ENCODE measurements at places on chromosomes 2 and 18.

DNA sequence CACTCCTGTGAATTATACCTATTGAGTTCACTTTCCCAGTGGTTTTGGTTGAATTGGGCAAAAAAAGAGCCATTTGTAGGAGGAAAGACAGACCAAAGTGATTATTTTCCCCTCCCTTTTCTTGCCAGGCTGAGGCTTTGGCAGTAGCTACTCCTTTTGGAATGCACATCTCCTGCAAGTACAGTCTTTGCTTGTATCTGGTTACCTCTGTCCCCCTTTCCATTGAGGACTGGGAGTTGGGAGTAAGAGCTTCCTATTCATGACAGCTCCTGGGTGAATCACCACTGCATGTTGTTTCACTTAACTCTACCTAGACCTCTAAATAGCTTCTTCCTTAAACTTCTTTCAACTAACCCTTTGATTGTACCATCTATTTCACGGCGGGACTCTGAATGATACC is 695.3 kb upstream of the ZNF804A start:
- no peak for DNase-seq

DNA sequence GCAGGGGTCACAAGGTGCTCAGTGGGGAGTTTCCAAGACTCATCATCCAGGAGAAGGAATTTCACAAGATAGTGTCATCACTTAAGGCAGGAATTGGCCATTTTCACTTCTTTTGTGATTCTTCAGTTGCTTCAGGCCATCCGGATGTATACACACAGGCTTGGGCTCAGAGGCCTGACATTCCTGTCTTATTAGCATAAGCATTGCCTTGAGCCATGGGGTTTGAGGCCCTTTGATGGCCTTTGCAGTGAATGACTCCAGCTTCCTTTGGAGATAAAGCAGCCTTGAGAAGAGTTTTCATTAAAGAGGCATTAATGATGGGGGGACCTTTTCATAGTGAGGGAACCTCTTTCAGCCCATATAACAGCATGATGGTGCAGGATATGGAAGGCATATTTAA is 366.0 kb upstream of the CNTNAP5 start:
- no peak for DNase-seq

DNA sequence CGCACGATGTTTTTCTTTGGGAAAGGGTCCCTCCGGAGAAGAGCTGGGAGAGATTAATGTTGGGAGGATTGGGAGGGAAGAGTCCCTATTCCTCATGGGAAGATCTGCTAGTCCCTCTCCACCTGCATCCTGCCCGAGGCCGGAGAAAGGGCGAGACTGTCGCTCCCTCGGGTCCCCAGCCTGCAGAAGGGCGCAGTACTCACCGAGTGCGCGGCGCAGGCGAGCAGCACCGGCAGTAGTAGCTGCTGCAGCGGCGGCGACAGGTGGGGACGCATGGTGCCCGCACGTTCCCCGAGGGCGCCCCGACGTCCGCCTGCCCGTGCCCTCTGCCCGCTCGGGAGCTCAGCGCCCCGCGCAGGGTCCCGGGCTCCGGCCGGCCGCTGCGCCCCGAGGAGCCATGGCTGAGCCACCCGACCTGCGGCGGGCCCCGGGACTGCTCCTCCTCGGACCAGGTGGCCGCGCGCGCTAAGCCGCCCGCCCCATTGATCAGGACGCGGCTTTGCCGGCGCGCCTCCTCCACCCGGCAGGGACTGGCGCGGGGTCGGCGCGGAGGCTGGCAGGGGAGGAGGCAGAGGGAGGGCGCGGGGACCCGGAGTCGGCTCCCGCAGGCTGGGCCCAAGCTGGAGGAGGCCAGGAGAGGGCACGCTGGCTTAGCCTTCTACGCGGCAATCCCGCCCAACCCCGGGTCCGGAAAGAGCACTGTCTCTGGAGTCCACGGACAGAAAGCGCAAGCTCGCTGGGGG is at the start of gene SCTR:
SCTR (minus strand) TSS at position 532 of the 743 bp plus-strand sequence; CDS start at position 275, 257 bp downstream.
- DNase-seq: no peak

GRCh38 chr2:7557376-7557775 is 640.2 kb downstream of the RNF144A start:
- no peak for DNase-seq

DNA sequence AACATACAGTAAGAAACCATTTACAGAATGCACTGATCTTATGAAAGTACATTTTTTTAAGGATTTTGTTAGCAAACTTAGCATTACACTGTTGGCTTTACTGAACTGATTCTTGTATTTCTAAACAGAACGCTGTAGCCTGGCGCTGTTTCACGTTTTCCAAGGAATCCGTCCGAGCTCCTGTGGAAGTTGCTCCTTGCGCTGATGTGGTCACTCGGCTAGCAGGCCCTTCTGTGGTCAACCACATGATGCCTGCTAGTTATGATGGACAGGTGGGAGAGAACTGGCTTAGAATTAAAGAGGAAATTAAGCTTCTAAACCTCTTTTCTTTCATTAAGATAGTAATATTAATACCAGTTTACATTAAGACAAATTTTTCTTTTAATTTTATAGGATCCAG is 76.8 kb downstream of the CEP192 start:
- DNase-seq: no peak

DNA sequence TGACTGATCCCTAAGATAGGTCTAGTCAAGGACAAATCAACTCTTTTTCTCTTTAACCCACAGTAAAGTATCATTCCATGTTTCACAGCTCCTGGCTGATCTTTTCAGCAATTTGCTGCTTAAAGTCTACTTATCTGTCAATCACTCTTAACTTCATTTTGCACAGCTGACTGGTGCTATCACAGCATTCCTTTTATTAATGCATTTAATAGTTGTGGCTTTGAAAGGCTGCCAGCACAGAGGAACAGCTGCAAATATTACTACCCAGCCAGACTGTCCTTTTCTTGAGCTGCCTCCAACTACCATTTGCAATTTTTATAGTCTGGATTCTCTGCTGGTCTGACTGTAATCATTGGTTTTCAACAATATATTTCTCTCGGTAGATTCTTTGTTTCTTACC is 303.5 kb downstream of the STK39 start:
- no peak for DNase-seq

- DNase-seq: no peak
These were observed 17.5 kb upstream of the ACVR1 start for GRCh38 chr2:157893611-157894010.

DNA sequence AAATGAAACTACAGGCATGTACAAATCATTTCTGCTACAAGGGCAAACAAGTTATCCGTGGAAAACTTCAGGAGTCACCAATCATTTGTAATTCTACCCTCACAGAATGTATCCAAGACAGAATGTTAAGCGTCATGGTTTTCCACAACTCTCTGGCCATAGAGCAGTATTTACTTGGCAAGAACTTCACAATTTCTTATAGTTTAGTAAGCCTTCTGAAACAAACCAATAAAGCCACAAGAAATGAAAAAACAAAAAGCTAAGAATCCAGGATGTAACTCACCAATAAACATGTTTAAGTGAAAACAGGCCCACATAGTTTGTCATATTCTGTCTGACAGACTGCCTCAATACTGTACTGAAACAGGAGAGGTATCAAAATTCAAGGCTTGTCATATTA is 70.3 kb downstream of the LNPK start:
- no peak for DNase-seq

- no peak for DNase-seq
These were observed 28.2 kb downstream of the SIX2 start for GRCh38 chr2:44980751-44981713.

DNA sequence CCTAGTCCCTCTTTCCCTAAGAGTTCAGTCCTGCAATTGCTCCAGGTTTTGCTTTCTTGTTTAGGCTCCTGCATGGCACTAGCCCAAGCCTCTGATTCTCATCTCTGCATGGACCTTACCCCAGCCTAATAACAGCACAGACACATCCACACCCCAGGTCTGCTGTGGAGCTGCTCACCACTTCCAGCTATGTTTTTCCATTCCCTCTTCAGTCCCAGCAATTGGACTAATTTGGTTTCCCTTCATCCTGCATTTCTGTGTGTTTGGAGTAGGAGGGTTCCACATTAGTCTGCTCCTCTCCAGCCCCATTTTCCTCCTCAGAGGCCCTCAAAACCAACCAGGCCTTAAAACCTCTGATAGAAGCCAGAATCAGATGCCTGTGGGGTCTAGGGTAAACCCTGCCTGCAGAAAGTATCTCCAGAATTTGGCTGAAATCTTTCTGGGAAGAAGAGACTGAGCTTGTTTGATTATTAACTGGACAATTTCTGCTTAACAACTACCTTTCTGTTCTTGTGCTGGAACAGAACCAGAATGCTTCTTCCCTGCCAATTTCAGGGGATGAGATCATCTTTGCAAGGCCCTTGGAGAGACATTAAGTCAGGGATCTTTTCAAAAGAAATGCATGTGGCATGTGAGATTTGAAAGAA is 95.9 kb downstream of the GFPT1 start:
- DNase-seq: no peak

GRCh38 chr2:217622205-217623060 is 380.4 kb downstream of the TNS1 start:
- peak; percentile 57 for DNase-seq

- no peak for DNase-seq
These were observed 40.2 kb downstream of the EPAS1 start for GRCh38 chr2:46337208-46337994.

DNA sequence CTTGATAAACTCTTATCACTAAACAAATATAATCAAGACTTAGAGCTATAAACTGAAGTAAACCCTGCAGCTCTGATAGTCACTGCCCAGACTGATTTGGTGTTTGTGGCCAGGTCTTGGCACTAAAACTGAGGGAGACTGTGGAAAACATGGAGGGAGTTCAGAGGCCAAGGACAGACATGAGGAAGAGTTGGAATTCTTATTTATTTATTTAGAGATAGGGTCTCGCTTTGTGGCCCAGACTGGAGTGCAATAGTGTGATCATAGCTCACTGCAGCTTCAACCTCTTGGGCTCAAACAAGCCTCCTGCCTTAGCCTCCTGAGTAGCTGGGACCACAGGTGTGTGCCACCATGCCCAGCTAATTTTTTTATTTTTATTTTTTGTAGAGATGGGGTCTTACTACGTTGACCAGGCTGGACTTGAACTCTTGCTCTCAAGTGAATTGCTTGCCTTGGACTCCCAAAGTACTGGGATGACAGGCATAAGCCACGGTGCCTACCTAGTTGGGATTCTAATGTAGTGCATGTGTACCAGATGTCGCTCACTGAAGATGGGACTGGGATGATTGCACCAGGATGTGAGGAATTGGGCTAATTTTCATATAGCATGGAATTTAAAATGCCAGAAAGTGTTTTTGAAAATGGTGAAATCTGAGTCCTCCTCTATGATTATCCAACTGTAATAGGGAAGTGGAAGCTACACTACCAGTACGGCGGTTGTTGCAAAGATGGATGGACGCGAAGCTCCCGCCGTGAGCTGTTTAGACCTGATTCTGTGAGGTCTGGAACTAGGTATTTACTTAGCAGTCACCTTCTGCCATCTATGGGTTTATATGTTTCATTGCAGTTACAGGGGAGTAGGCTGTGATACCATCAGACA is 52.7 kb upstream of the CTLA4 start:
- DNase-seq: peak; percentile 72

GRCh38 chr2:206389164-206389563 is 54.2 kb upstream of the ADAM23 start:
- DNase-seq: no peak

DNA sequence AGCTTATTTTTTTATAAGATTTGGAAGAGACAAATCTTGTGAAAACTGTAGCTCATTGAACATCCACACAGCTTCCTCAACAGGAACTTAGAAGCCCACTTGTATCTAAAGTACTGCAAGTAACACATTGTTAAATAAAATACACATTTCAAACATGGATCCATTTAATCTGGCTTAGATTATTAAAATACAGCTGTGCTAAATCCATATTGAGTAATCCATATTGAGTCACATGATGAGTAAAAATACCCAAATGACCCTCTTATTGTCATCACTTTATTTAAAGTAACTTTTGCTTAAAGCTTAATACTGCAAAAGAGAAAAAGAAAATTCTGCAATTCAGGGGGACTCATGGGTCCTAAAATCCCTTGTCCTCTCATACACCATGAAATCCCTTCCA is 133.3 kb downstream of the OSR1 start:
- no peak for DNase-seq

DNA sequence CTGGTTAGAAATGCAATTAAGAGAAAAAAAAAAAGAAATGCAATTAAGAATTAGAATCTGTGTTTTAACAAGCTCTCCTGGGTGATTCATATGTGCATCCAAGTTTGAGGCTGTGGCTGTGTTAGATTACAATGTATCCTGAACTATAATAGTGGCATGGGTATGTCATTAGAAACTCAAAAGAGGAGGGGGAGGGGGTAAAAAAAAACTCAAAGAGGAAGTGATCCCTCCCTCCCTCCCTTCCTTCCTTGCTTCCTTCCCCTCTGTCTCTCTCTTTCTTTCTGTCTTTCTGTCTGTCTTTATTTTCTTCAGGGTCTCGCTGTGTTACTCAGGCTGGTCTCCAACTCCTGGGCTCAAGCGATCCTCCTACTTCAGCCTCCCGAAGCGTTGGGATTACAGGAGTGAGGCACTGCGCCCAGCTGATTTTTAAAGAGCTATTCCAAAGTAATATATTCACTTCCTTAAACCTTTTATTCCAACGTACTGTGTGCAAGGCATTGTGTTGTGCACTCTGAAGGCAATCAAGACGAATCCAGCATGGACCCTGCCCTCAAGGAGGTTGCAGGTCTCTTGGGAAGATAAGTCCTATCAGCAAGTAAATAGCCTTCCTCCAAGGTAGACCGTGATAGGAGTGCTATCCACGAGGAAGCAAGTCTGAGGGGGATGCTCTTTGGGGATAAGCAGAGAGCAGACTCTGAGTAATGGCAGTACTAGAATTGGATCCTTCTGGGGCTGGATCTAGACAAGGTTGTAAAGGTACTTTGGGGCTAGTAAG is 35.9 kb upstream of the MCFD2 start:
- no peak for DNase-seq

DNA sequence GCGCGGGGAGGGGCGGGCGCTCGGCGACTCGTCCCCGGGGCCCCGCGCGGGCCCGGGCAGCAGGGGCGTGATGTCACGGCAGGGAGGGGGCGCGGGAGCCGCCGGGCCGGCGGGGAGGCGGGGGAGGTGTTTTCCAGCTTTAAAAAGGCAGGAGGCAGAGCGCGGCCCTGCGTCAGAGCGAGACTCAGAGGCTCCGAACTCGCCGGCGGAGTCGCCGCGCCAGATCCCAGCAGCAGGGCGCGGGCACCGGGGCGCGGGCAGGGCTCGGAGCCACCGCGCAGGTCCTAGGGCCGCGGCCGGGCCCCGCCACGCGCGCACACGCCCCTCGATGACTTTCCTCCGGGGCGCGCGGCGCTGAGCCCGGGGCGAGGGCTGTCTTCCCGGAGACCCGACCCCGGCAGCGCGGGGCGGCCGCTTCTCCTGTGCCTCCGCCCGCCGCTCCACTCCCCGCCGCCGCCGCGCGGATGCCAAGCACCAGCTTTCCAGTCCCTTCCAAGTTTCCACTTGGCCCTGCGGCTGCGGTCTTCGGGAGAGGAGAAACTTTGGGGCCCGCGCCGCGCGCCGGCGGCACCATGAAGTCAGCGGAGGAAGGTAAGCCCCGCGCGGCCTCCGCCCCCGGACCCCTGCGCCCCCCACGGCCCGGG is at the start of gene NFATC1:
NFATC1 (plus strand) TSS at position 170 of the 644 bp plus-strand sequence; CDS start at position 465, 295 bp downstream.
- DNase-seq: no peak

DNA sequence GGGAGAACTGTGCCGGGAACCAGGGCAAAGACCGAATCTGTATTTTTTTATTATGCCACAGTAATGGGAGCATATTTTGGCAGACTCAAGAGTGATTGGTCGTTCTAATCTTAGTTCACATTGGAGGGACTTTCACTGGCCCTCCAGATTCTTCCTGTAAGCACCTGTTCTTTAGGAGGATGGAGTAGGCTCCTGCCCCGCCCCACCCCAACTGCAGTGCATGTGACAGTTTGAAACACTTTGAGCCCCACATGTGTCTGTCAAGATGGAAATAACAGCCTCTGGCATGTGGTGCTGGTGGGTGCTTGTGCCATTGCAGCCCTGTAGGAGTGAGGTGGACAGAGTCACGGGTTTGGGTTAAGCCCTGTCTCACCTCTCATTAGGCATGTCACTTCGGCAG is 43.3 kb upstream of the TXNDC2 start:
- no peak for DNase-seq
